ENCODE measurements at places on chromosomes 3 and 15.

DNA sequence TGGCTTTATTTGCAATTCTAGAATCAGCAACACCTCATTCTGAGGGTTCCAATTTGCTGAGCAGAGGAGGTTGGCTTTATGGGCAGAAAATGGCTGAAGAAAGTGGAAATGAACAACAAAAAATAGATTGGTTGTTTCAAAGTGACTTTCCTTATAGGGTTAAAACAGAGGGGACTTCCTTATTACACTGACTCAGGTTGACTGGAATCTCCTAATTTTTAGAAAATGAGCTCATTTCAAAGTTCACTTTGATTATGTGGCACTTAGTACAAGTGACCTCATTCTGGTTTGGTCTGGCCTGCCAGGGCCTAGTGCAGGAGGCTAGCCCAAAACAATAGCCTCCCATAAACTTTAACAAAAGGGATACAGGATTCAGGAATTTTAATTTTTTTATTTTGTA lies 41.4 kb downstream of the NFKBIZ start:
- peak; percentile 51 for DNase-seq

DNA sequence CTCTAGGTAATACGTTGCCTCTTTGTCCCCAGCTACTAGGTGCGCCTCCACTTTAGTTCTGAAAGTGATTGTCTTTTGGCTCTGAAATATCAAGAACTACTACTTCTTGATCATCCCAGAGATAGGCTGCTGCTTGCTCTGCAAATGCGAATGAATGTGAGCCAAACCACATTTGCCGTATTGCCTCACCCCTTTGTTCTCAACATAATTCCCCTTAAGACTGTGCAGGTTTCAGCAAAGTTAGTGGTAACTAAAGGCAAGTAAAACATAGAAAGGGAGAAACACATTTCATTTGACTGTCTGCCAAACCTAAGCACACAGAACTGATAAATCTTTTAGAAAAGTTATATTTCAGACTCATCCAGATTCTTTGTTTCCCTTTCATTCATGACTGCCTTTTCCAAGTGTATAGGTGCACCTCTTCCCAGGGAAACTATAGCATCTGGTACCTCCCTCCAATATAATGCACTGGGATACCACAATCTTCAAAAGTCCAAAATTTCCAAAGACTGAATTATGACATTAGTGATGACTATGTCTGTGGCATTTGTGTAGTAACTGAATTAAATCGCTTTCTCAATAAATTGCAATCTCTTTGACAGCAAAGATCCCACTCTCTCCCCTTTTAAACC lies 720.6 kb upstream of the CBLB start:
- DNase-seq: peak; percentile 95

- peak; percentile 1 for DNase-seq
Observed at GRCh38 chr3:108673988-108674661, 83.1 kb downstream of the RETNLB start.

- DNase-seq: peak; percentile 33
Observed at GRCh38 chr15:48855501-48856440, 22.2 kb upstream of the EID1 start.

DNA sequence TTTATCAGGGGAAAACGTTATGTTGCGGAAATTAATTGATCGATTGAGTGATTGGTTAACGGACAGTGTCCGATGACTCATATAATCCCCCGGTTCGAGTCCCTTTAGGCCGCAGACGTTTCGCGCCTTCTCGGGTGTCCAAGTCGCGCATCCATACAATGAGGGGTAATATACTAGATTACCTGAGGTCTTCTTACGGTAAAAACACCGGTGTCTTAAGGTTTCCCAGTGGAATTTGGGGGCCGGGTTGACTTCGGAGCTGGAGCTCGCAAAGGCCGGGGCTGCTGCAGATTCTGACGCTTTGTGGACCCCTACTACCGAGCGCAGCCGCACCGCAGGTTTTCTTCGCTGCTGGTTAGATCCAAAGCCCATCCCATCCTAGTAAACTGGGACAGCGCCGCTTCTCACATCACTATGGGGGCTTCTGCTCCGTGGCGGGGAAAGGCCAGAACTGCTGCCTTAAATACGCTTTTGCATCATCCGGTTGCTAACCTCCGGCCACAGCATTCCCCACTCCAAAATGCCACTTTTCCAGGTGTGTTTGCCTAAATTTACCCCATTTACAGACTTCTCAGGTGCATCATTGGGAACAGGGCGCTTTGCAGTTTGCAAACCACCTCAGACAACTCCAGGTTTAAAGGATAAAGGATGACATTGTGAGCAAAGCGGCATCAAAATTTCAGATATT lies 858 bp upstream of the SACM1L start:
- peak; percentile 24 for DNase-seq

DNA sequence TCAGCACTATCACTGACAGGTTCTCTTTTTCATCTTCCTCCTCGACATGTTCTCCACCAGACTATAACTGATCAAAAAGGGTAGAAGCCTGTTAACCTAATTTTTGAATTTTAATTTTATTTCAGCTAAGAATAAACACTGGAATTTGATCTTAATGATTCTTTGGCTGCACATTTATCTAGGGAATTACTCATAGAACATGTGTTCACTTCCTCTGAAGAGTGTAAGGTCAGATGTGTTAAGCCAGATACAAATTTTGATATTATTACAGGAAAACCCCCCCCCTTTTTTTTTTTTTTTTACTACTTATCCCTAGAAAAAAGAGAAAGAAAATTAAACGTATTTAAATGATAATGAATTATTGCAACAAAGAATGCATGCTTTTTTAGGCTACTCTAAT lies 15.0 kb downstream of the DCBLD2 start:
- DNase-seq: no peak

Measured in foreskin keratinocyte (primary cell).